ENCODE measurements at places on chromosomes 11 and 22.

DNA sequence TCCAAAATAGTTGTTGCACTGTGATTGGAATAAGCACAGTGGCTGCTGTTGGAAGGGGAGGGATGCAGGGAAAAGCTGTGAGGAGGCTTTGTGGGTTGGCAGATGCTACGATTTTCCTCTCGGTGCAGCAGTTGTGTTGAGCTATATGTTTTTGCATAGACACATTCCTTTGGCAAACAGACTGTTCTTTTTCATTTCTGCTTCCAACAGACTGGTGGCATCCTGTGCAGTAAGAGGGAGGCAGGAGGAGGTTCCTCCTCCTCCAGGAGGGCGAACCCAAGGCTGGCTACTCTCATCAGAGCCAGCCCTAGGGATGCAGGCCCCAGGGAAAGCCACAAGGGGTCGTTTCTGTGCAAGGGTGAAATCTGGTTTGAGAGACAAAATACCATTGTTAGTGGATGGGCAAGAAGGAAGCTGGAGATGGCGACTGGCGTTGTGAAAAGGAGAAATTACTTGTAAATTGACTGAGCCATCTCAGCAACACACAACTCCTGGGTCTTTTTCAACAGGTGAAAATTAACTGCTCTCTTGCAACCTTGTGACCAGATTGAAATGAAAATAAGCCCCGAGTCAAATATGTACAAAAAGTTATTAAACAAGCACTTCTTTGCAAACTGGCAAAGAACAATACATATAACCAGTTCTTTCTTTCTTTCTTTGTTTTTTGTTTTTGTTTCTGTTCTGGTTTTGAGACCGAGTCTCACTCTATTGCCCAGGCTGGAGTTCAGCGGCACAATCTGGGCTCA, 26.5 kb upstream of the UBASH3B start:
- peak; percentile 83 for DNase-seq

- DNase-seq, result no peak
Observed at GRCh38 chr11:1746956-1747752, 3.2 kb downstream of the IFITM10 start.

GRCh38 chr11:34161361-34161760, 55.9 kb downstream of the NAT10 start:
- DNase-seq, result no peak

- DNase-seq, result peak; percentile 74
Observed at GRCh38 chr11:11787305-11788062, 54.3 kb upstream of the USP47 start.

DNA sequence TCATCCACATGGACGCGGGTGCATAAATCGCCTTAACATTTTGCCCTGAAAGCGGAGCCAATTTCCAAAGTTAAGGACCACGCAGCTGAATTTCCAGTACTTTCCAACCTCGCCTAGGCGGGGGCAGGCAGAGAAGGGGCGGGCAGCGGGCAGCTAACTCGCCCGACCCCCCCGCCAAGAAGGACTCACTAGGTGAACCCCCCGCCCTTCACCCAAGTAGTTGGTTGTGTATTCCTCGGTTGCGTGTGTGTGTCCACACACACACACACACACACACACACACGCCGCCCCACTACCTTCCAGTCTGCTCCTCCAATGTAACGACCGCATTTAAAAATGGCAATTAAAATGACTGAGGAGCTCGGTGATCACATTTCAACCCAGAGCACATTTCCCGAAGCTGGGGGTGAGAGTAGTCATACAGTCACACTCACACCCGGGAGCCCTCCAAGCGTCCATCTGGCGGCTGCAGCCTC, 1.4 kb downstream of the TENM4 start:
- no peak for DNase-seq

DNA sequence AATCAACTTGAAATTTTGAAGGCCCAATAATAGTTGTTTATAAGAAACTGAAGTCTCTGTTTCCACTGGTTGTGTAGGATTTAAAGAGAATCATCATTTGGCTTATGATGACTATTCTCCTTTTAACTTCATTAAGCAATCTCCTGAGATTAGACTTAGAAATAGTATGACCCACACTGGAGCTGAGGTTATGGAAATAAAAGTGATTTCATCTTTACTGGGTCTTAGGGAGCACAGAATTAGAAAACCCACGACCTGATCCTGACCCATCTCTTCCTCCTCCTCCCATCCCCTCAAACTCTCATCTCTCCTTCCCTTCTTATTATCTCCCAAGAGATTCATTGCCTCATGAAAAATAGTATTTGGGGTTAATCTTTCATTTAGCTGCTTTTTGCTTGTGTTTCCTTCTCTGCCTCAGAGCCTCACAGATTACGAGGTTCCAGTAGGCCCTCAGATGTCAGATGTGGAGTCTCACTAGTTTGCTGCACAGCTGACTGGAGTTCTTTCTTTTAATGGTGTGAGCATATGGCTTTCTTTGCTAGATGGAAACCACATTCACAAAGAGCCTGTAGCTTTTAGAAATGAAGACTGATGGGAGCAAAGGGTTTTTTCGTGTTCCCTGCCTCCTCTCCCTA, 85.0 kb downstream of the ALX4 start:
- DNase-seq, result no peak

- no peak for DNase-seq
Observed at GRCh38 chr11:69159150-69159852, 3.6 kb downstream of the SMIM38 start.

- DNase-seq, result no peak
Observed at GRCh38 chr11:101441747-101442146, 142.1 kb downstream of the TRPC6 start.

DNA sequence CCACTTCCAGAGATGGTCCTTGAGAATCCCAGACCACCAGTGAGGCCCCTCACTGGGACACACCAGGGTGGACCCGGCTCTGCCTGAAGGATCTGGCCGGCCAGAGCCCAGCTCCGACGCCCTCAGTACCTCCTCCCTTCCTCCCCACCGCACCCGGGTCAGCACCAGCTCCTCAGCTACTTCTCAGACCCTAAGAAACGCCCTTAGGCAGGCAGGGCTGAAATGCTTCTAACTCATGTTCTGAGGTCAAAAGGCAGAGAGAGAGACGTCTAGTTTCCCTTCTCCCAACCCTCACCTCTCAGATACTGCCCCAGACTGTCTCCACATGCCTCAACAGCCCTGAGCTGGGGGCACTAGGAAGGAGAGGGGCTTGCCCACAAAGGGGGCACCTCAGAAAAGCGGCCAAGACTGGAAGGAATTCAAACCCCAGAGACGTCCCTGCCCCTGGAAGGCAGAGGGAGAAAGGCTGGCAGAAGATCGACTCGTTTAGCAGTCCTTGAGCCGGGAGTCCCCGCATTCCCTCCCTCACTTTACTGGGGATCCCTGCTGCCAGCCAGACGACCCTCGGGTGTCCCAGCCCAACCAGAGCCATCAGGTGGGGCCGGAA, 539 bp downstream of the USH1C start:
- no peak for DNase-seq

DNA sequence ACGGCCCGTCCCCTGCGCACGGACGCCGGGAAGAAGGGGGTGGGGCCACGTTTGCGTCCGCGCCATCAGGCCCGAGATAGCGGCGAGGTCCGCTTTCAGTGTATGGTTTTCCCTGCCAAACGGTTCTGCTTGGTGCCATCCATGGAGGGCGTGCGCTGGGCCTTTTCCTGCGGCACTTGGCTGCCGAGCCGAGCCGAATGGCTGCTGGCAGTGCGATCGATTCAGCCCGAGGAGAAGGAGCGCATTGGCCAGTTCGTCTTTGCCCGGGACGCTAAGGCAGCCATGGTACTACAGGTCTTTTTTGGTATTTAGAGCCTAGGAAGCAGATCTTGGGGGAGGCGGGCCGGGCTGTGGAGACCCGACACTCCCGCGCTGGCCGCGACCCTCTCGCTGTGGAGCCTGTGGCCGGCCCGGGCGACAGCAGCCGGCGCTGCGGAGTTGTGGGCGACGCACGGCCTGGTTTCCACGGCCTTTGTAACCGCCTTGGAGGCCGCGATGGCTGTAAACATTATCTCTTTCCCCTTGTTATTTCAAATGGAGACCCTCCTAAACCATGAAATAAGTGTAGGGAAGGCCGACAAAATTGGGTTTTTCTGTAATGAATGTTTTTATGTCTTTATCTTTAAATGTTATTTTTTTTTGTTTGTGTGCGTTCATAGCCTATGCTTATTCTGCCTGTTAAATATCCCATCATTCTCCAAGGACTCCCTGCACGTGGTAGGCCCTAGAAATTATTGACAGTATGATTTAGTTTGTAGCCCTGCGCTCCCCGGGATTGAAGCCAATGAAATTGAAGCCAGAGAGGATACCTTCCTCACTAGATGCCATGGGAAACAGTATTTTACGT, at the start of gene AASDHPPT:
Gene AASDHPPT, plus strand, starts transcription at position 54 of the 847 bp plus-strand sequence. Its CDS starts 49 bp downstream, at position 103.
- DNase-seq, result peak; percentile 26

DNA sequence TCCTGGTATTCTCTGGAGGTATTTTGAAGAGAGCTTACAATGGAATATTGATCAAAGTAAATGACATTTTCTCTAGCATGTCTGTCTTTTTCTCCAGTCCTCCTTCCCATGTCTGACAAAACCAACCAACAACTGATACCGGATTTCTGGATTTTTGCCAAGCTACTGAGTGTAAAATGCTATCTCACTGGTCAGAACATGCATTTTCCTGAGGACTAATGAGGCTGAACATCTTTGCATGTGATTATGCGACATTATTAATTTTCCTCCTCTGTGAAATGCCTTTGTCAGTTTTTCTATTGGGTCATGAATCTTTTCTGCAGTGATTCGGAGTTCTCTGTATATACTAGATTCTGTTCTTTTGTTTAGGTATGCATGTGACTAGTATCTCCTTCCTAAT, 51.4 kb downstream of the CDON start:
- DNase-seq, result no peak

DNA sequence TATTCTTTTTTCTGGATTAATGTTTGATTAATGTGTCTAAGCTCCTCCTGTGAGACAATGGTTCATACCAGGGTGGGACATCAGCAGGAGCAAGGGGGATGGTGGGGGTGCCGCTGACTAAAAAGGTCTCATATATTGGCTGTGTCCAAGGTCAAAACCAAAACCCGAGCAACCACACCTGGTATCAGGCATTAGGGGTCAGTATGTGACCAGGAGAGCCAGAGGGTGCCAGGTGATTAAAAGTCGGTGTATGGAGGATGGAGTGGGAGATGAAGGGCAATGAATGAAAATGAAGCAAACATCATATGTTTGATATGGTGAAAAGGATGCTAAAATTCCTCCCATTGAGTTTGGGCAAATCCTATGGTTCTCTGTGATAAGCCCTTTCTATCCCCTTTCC, 118.0 kb downstream of the MIAT start:
- DNase-seq, result no peak

- no peak for DNase-seq
Observed at GRCh38 chr11:44854741-44855492, 95.8 kb downstream of the TP53I11 start.

- no peak for DNase-seq
Observed at GRCh38 chr22:25002241-25002985, 49.9 kb downstream of the KIAA1671 start.

GRCh38 chr11:26753723-26754504, 32.1 kb upstream of the SLC5A12 start:
- DNase-seq, result no peak
